Stromal cell of bone marrow (primary cell): ENCODE measurements at places on chromosomes 13 and 19.

GRCh38 chr19:42601811-42602443 lies 7.2 kb upstream of the CEACAM8 start:
- DNase-seq = peak; percentile 9

GRCh38 chr19:17778251-17778967 lies 16.5 kb upstream of the B3GNT3 start:
- DNase-seq = no peak

DNA sequence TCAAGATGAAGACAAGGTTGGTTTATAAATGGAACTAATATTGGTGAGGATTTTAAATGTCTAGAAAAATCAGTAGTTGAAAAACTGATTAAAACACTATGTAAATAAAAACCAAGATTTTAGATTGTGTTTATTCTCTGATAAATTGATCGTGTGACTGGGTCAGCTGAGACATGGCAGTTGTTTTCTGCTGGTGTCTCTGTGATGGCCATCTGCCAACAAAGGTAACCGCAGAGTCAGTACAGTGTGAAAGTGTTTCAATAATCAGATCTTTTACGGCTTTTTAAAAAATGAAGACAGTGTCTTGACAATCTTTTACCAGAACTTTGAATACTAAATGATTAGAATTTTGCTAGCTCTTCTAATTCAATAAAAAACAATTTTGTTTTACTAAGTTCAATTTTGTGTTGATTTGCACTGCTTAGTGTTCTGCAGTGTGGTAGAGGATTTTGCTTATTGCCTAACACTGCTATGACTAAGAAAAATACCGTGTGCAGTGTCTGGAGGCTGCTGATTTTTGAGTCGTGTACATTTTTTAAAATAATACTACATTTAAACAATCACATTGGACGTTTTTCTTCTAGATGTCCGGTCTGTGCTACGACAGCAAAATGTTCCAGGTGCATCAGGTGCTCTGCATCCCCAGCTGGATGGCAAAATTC lies 32.7 kb upstream of the GPR183 start:
- no peak for DNase-seq

- no peak for DNase-seq
These were observed 500 bp downstream of the AP3D1 start for GRCh38 chr19:2150794-2151338.

- DNase-seq = no peak
These were observed 3.8 kb upstream of the LILRA5 start for GRCh38 chr19:54316746-54317107.

- no peak for DNase-seq
These were observed 41.4 kb downstream of the DEDD2 start for GRCh38 chr19:42175952-42176648.

GRCh38 chr19:4633140-4633967 lies 6.0 kb upstream of the TNFAIP8L1 start:
- peak; percentile 33 for DNase-seq

- DNase-seq = no peak
These were observed 146.9 kb downstream of the TM9SF2 start for GRCh38 chr13:99648066-99648665.

DNA sequence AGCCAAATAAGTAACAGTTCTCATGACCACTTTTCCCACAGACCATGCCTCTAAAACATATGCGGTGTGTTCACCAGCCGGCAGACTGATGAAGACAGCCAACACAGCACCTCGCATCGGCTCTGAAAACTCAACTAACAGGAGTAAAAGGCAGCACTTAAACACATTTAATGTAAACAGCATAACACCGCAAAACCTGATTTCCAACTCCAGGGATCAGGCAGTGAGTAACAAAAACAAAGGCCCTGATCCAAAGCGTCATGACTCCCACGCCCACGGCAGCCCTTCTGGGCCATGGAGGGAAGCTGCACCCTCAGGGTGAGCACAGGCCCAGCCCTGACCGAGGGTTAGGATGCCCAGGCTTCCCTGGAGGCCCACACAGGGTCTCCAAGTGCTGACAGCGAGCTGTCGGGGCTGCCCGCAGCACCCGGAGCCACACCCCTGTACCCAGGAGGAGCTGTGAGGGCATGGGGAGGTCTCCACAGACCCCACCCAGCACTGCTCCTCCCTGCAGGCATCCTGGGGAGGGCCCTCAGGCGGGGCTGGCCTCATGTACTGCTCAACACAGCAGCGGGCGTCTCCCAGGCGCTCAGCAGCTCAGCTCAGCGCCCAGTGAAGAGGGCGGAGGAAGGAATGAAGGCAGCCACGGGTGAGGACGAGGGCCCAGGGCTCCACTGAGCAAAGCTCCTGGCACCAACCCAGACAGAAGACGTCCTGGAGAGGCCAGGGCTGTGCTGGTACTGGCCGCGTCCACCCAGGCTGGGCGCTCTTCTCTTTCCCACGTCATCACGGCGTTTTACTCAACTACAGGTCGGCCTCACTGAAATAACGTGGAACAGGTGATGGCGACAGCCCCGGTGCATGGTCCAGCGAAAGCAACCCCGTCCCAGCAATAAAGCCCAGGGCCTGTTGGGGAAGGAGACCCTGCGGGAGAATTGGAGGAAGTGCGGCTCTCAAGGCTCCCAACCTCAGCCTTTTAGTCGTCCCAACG lies 53.7 kb downstream of the RASA3 start:
- peak; percentile 67 for DNase-seq
